ENCODE measurements at places on chromosomes 1 and 21. TPM values are rescaled to one million over a fixed set of nuclear protein-coding genes. Genes with fewer than 3 reads are reported as not detected.

- DNase-seq, result no peak
Observed at GRCh38 chr1:206949208-206949607, 2.9 kb upstream of the PIGR start.

GRCh38 chr1:94962409-94963265 lies 35.7 kb upstream of the CNN3 start:
- DNase-seq, result peak; percentile 76

DNA sequence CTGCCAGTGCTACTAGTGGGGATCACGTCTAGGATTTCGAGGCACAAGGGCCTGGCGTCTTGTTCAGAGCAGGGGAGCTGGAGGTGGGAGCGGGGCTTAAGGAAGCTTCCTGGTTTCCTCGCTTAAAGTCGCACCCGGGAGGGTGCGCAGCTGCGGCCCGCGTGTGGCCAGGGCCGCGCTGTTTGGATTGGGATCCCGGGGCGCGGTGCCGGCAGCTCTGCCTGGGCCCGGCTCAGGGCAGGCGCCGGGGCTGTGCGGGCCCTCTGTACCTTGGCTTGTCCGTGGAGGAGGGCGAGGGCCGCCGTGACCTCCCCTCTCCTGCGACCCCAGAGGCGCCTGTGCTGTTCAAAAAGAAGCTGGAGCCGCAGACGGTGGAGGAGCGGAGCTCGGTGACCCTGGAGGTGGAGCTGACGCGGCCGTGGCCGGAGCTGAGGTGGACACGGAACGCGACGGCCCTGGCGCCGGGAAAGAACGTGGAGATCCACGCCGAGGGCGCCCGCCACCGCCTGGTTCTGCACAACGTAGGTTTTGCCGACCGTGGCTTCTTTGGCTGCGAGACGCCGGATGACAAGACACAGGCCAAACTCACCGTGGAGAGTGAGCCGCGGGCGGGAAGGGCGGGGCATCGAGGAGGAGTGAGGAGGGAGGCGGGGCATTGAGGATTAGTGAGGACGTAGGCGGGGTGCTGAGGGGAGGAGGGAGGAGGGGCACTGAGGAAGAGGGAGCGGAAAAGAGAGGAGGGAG lies 67.8 kb downstream of the OBSCN start:
- peak; percentile 89 for DNase-seq

DNA sequence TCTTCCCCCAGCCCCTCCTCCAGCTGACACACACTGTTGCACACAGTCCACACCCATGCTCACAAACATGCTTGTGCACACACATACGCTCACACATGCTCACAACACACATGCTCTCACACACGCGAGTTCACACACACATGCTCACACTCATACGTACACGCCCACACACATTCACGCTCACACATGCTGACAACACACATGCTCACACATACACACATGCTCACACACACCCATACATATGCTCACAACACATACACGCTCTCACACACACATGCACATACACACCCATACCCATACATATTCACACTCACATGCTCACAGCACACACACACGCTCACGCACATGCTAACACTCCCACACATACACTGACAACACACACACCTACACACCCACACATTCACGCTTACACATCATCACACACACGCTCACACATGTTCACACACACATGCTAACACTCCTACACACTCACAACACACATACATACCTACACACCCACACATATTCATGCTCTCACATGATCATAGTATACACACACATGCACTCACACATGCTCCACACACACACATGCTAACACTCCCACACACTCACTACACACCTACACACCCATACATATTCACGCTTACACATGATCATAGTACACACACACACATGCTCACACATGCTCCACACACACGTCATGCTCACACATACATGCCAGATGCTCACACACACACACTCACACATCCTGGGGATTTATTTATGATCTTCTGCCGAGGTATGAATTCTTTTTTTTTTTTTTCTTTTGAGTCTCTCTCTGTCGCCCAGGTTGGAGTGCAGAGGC lies 10.7 kb downstream of the DRAXIN start:
- DNase-seq, result no peak

GRCh38 chr1:247857069-247857984 lies at the start of gene TRIM58:
TSS of gene TRIM58 (plus strand) at chr1:247857187. CDS start at chr1:247857247, 60 bp downstream.
- peak; percentile 57 for DNase-seq

DNA sequence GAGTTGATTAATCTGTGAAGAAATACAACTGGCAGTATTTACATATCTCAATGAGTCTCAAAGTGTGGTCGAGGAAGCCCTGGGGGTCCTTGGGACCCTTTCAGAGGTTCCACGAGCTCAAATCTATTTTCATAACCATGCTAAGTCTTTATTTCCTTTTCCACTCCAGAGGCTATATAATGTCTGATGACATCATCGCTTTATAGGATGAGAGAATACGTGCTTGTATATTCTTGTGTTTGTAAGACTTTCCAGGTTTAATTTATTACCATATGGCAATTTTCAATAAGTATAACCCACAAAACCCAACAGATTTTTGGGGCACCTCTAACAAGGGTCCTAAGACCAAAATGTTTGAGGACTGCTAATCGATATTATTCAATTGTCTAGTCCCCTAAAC lies 1.4 kb upstream of the SLC19A2 start:
- DNase-seq, result no peak

DNA sequence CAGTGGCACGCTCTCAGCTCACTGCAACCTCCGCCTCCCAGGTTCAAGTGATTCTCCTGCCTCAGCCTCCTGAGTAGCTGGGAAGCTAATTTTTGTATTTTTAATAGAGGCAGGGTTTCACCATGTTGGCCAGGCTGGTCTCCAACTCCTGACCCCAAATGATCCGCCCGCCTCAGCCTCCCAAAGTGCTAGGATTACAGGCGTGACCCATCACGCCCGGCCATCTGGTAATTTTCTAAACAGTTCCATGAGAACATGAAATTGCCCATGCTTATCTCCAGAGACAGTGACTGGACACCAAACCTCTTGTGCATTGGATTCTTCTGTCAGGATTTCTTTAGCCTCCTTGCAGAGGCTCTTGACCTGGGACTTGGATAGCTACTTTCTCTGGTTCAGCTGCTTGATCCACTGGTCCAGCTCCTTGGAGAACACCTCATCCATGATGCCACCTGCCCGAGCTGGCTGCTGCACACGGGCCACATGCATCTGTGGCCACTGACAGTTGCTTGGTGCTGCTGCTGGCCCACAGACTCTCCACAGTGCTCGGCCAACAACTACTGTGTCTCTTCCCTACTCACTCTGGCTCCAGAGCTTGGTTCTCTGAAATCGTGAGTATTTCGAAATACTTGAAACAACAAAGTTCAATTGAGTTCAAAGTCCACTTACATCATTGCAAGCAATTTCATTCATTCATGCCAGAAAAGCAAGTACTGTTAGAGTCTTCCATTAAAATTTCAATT lies 40.0 kb upstream of the CTPS1 start:
- DNase-seq, result no peak

DNA sequence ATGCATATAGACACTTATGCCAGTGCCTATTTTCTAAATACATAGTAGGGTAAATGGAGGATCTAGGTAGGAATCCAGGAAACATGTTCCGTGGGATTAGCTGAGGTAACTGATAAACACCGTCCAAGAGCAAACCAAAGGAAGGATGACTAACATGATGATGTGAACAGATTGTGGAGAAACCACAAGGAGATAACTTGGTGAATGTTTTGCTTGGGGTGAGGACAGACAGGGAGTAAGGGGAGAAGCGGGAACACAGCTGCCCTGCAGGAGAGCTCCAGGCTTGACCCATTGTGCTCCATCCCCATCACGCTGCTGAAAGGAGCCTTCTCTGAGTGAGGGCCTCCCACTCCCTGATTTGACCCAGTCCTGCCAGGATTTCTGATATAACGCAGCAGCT lies 87.0 kb upstream of the ZC3H11B start:
- no peak for DNase-seq

GRCh38 chr1:84570436-84571149 lies 3.6 kb downstream of the CTBS start:
- no peak for DNase-seq

GRCh38 chr21:31837618-31838390 lies 35.0 kb upstream of the HUNK start:
- peak; percentile 25 for DNase-seq

GRCh38 chr1:147273409-147274336 lies 31.2 kb downstream of the CHD1L start:
- DNase-seq, result peak; percentile 59

- DNase-seq, result no peak
Observed at GRCh38 chr1:36625253-36625934, 142.7 kb upstream of the CSF3R start.

DNA sequence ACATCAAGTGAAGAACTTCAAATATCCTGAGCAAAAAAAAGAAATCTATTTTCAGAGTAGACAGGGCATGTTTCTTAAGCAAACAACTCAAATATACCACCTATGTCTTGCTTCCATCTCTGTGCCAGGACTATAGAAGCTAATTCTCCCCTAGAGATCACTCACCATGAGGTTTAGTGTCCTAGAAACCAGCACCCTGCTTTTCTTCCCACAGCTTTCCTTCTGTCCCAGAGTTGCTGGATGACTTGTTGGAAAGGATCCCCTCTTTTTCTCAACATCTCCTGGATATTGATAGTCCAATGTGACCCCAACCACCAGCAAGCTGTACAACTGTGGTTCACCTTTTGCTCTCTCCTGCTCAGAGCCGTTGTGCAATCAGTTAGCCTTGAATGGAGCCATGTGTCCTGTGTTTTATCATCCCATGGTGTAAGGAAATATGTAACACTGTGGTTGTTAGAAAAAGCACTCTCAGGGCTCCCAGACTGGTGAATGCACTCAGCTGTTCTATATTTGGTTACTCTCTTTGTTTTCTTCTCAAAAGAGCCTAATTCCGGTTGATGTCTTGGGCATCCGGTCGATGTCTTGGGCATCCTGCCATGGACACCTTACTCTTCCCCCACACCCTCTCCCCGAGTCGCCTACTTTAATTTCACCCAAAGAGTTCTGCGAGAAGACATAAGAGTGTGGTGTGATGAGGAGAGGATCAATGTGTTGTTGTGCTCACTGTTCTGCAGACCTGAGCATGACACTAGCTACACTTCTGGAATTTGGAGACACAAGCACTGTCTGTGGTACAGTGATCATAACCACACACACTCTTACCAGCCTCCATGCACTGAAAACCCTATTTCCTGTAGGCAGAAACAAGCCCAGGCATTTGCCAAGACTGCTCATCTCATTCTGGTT lies 1.7 kb downstream of the TNFSF4 start:
- DNase-seq, result peak; percentile 28

DNA sequence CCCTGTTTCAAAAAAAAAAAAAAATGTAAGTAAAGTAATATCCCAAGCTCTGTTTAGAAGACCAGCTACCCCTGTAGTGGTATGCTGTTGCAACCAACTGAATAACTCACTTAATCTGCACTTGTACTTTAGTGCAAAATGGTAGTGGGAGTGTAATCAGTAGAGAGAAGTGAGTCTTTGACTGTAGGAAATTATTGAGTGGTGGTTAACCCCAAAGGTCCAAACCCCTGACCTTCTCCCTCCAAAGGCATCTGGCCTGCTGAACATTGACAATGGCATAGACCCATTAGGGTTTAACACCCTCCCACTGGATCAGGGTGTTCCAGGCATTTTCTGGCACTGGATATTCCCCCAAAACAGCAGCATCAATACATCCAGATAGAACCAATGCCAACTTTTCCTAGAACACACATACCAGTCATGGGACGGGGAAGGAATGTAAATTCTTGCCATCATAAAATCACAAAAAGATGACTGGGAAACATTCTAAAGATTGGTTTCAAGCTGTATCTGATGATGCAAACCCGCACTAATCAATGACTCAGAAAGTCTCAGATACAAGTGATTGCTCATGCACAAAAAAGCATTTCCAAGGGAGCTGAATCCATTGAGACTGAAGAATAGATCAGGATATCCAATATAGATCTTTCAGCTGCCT lies 110.3 kb downstream of the MRPL39 start:
- DNase-seq, result no peak

- no peak for DNase-seq
Observed at GRCh38 chr1:30427545-30427944, 295.8 kb downstream of the MATN1 start.

GRCh38 chr1:15455522-15455921 lies 1.0 kb upstream of the CELA2A start:
- DNase-seq, result no peak

- DNase-seq, result no peak
Observed at GRCh38 chr1:245690946-245691541, 536.3 kb downstream of the KIF26B start.

PRKAA2 gene
- not detected for total RNA-seq

ATP6V1G3 gene
- not detected for total RNA-seq

EPHB2 gene
- 0.17 TPM for total RNA-seq

PROX1 gene
- total RNA-seq, result 3.8 TPM

NECTIN4 gene
- not detected for total RNA-seq

PDPN gene
- total RNA-seq, result 0.27 TPM

FAM3B gene
- total RNA-seq, result not detected

RPTN gene
- total RNA-seq, result not detected
